ENCODE measurements at places on chromosomes 7 and 10.

- DNase-seq = no peak
Observed at GRCh38 chr7:836429-836828, 4.2 kb downstream of the SUN1 start.

DNA sequence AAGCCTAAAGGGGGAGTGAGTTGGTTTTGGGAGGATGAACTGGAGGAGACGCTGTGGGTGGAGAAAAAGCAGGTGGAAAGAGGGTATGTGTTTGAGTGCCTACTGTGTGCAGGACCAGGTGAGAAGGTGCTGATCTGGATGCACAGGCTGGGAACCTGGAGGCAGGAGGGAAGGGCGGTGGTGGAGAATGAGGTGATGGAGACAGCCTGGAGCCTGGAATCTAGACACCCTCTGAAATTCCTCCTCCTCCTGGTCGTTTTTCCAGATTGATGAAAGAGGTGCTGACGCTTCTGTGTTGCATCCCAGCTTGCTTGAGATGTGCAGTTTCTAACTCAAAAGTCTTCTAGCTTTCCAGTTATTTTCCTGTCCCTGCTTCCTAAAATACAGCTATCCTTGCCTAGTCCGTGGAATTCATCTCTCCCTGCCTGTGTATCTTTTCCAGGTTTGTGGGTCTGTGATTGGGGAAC lies 67.5 kb downstream of the LRMDA start:
- DNase-seq = no peak

DNA sequence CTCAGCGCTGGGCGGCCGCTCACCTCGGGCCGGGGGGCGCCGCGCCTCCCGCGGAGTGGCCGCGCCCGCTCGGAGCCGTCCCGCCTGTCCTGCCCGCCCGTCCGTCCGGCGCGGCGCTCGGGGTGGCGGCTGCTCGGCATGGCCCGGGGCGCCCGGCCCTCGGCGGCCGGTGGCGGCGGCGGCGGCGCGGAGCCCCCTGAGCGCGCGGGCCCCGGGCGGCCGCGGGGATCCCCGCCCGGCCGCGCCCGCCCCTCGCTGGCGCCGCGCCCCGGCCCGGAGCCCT lies 338 bp downstream of the SDK1 start:
- DNase-seq = no peak

- DNase-seq = no peak
Observed at GRCh38 chr10:52215745-52216361, 98.2 kb upstream of the DKK1 start.

- no peak for DNase-seq
Observed at GRCh38 chr7:21819048-21819447, 126.7 kb downstream of the CDCA7L start.

GRCh38 chr10:113540845-113541548 lies 11.9 kb upstream of the HABP2 start:
- no peak for DNase-seq

DNA sequence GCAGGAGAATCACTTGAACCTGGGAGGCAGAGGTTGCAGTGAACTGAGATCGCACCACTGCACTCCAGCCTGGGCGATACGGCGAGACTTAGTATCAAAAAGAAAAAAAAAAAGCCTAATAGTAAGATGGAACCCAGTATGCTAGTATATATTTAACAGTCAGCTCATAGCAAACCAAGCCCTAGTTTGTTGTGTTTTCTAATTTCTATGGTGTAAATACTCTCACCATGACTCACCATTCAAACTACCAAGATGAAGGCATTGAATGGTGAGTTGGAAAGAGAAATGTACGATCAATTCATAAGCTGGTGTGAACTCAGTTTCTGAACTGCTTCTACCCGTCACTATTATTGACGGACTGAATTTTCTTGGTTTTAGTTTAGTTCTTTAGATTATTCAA lies 173.7 kb upstream of the KAT6B start:
- no peak for DNase-seq

GRCh38 chr10:114301951-114302710 lies 63.1 kb downstream of the VWA2 start:
- no peak for DNase-seq

DNA sequence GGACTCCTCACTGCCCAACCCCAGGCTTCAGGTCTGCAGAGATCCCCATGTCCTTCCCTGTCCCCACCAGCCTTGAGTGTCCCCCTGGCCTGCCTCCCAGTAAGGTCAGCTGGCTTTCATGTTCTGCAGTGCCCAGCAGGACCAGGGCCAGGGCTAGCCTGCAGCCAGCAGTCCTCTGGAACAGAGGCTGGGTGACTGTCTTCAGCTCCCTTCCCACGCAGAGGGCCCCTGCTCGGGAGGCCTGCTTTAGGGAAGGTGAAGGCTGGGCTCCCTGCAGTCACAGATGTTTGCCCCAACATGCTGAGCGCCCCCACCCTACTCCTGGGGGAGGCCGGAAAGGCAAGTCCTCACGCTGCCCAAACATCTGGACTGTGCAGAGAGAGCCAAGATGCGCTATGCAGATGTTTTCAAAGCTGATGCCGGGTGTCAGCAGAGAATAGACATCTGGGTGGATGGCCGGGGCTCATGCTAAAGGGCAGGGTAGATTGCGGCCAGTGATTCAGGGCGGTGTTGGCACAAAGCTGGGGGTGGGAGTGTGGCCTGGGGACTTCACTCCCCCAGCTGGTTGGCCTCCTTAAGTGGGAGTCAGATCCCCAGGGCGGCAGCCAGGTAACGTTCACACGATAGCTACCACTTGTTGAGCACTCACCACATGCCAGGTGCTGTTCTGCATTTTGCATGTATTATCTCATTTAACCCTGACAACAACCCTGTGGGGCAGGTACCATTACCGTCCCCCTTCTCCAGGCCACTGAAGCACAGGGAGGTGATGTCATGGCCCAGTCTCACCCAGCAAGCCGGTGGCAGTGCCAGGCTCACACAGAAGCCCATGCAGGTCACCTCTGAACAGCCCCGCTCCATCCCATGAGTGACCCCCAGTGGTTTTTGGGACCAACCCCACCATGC lies 71.2 kb upstream of the COL13A1 start:
- no peak for DNase-seq

DNA sequence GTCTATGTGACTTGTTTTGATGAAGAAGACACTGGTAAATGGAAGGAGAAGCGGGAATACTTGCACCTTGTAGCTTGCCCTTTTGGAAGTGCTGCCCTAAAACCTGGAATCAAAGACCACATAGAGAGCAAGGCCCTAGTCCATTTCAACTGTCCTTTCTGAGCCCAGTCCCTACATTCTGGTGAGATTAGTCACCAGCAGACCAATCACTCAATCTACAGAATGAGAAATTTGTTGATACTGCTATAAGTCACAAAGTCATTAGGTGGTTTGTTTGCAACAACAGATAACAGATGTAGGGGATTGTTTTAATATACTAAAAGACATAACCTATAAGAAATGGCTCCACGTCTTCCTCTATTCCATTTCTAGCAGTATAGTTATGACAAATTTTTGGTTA lies 33.6 kb downstream of the WASL start:
- DNase-seq = no peak

GRCh38 chr7:158649279-158649678 lies 55.3 kb downstream of the NCAPG2 start:
- no peak for DNase-seq

DNA sequence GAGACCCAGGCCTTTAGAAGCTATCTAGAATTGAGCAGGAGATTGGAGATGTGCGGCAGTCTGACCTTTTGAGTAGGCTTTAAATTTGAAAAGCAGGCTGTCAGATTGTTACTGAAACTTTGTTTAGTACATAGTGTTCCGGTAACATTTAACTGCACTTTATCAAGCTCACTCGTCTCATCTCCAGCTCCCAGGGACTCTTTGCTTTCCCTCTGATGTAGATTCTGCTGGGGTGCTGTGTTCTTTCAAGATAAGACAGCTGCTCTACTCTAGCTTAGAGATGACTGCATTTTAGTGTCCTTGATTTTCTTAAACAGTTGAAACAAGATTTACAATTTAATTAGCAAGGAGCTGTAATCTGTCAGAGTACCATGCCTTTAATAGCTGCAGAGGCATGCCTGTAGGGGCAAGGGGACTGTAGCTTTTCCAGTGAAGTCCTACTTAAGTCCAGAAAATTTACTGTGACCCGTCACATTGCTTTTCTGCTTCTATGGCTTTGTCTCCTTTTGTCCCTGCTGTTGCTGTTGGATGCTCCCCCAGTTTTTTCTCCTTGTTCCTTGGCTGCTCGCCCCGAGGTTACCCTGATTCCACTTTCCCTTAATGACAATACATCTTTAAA lies 56.4 kb upstream of the MTPN start:
- no peak for DNase-seq

GRCh38 chr10:21280971-21281572 lies 244.4 kb downstream of the SKIDA1 start:
- no peak for DNase-seq

GRCh38 chr7:99272476-99273045 lies at the start of gene MYH16:
TSS of gene MYH16 (plus strand) at chr7:99272839.
- DNase-seq = no peak

DNA sequence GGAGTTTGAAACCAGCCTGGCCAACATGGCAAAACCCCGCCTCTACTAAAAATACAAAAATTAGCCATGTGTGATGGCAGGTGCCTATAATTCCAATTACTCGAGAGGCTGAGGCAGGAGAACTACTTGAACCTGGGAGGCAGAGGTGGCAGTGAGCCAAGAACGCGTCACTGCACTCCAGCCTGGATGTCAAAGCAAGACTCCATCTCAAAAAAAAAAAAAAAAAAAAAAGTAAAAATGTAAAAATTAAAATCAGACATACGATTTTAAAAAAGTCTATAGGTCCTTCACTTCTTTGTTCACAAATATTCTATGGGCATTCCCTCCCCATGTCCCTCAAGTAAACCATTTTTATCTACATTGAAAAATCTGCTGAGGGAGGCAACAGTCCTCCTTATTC lies 34.9 kb upstream of the TLL2 start:
- no peak for DNase-seq

GRCh38 chr7:106864298-106865081 lies 592 bp upstream of the PIK3CG start:
- no peak for DNase-seq

GRCh38 chr10:142371-142770 lies 7.1 kb downstream of the ZMYND11 start:
- DNase-seq = no peak

- no peak for DNase-seq
Observed at GRCh38 chr10:28906415-28906814, 229.1 kb downstream of the BAMBI start.

DNA sequence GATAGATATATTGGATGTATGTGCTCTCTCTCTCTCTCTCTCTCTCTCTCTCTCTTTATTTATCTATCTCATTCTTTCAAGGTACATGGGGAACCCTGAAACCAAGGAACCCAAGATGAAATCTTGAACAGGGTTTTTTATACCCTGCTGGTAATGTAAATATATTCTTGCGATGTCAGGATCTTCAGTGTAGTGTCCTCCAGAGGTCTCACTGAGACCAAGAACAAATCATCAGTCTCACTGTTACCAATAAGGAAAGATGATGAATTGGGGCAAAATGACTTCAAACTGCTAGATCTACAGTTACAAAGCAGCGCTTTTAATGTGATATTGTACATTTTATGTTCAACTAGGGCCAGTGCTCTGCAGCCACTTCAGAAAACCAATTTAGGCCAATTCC lies 423.5 kb downstream of the ANKRD7 start:
- DNase-seq = no peak

DNA sequence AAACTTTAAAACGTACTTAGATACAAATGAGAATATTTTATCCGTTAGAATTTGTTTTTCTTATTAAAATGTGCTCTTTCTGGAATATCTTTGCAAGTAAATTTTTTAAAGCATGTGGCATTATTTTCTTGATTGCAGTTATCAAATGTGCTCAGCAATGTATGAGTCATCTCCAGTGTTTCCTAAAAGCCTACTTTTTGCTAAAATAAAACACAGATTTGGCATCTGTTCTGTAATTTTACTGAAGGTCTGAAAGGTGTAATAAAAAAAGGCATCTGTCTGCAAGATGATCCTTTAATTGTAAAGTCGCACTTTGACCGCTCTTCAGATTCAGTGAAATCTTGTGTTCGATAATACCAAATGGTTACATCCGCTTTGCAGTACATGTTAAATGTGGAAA lies 3.4 kb downstream of the GNAT3 start:
- no peak for DNase-seq

DNA sequence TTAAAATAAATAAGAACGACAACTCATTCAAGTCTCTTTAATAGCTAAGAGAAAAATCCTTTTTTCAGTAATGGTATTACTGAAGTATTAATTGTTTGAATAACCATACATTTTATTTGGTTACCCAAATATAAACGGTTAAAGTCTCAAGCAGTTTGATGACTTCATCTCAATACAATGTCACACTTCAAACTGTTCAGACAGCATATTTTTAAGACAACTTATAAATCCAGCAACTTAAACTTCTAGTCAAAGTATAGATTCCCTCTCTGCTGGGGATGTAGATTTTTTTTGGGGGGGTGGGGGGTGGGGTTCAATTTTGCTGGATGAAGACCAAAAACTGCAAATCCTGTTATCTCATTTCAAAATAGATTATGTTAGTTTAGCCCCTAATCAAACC lies 42.0 kb downstream of the GNA12 start:
- DNase-seq = no peak

DNA sequence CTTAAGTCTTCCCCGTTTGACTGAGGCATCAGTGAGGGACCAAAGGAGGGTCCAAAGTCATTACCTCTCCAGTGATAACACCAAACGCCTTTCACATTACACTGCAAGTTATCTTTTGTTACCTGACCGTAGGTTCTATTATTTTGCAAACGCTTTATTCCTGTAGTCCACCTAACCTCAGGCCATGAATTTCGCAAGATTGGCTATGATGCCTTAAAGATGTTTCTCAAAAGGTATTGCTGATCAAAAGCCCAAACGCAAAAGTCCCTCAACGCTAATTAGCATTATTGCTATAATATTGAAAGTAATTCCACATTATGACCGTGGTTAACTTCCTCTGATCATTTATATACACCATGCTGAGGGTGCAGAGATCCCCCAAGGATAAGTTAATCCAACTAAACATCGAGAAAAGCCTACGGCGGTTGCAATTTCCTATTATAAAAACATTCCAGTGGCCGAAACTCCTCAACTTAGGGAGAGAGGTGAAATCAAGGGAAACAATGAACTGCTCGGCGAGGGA lies 649 bp downstream of the DNA2 start:
- DNase-seq = peak; percentile 1

DNA sequence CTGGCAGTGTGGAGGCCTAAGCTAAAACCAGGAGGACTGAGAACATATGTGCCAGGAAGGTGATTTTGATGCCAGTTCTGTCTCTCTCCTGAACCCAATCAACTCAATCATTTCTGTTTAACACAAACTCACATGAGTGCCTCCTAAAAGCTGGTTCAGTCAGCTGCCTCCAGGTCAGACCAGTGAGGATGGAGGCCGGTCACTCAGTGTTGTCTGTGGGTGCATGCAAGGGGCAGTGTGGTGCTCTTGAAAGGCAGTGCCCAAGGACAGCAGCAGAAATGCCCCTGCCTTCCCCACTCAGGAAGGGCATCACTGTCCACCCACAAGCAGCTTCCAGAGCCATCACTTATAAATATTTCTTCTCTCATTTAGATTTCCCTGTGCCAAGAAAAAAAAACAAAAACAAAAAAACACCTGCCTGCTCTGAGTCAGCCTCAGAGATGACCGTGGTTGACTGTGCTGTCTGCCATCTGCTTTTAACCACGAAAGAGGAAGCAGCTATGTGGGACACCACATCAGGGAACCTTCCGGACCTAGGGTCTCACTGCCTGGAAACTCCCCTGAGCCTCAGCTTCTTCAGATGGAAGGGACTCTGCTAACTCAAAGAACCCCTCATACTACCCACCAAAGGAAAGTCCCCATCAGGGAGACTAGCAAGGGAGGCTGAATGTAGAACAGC lies 39.1 kb downstream of the VOPP1 start:
- peak; percentile 60 for DNase-seq

Data from GM19239 (cell line).